ENCODE measurements at places on chromosomes 1 and 21. TPM values are rescaled to one million over a fixed set of nuclear protein-coding genes. Genes with fewer than 3 reads are reported as not detected.

ID3 gene
- polyA plus RNA-seq, result 4.7 TPM

OR2AK2 gene
- not detected for polyA plus RNA-seq

RNU1-4 gene
- polyA plus RNA-seq, result not detected

SLAMF9 gene
- not detected for polyA plus RNA-seq

CFHR1 gene
- not detected for polyA plus RNA-seq

FNDC10 gene
- 1.1 TPM for polyA plus RNA-seq

BROX gene
- 15.1 TPM for polyA plus RNA-seq

TIMM17A gene
- polyA plus RNA-seq, result 31.5 TPM

OR2T33 gene
- not detected for polyA plus RNA-seq
